Spinal cord (tissue), 10 donors: ENCODE measurements at places on chromosomes 2 and 18. TPM values are rescaled to one million over a fixed set of nuclear protein-coding genes. Genes with fewer than 3 reads are reported as not detected.

REG3A gene
- not detected for polyA plus RNA-seq

PSMA8 gene
- polyA plus RNA-seq: 0.21 TPM

CRIM1 gene
- polyA plus RNA-seq: 47.4 TPM

FEV gene
- 0.14 TPM for polyA plus RNA-seq

TUBA4B gene
- 0.39 TPM for polyA plus RNA-seq

SH2D6 gene
- polyA plus RNA-seq: 1.0 TPM

R3HDM1 gene
- polyA plus RNA-seq: 55.0 TPM

DSG4 gene
- polyA plus RNA-seq: not detected

ARHGEF33 gene
- 5.5 TPM for polyA plus RNA-seq

PTGR3 gene
- polyA plus RNA-seq: 47.8 TPM

CEBPZOS gene
- polyA plus RNA-seq: 55.7 TPM

EML6 gene
- polyA plus RNA-seq: 17.0 TPM

VIT gene
- polyA plus RNA-seq: 1.3 TPM

ITPRIPL1 gene
- polyA plus RNA-seq: 1.4 TPM

NOTO gene
- polyA plus RNA-seq: 0.06 TPM

TOGARAM2 gene
- polyA plus RNA-seq: 9.0 TPM

SERPINB12 gene
- polyA plus RNA-seq: not detected

ANKRD62 gene
- 0.14 TPM for polyA plus RNA-seq

CD28 gene
- polyA plus RNA-seq: 0.78 TPM
